ENCODE measurements at places on chromosomes 5 and 9.

GRCh38 chr9:25700430-25700829, 22.2 kb upstream of the TUSC1 start:
- no peaks in the 10 kb centered on the region for H3K4me1 ChIP-seq
- no peaks in the 10 kb centered on the region for H3K36me3 ChIP-seq
- DNase-seq: no peak
- no peaks in the 10 kb centered on the region for H3K27me3 ChIP-seq

DNA sequence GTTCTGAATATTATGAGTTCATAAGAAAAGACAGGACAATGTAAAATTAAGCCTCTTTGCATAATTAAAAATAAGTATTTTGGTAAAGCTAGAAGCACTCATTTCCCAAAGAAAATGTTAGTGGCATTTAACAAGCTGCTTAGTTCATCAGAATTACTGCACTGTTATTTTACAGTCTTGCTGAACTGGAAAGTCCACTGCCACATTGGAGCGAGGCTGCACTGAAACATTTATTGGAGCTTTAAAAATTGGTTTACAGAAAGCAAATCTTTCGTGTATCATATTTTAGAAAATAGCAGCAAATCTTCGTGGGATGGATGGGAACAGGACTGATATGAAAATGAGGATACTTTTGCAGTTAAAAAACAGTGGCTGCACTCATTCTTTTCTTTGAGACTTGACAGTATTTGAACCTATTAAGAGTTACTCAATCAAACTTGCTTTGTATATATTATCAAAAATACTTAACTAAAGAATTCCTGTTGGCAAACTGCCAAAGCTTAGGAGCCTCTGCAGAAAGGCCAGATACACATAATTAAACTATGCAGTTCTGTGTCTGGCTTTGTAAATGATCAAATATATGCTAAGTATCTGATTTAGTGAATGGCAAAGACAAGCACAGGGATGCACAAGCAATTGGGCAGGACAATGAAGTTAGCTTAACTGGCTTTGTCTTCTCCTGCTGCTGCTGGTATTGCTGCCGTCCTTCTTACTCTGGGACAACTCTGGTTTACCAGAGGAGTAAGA, 16.5 kb upstream of the FBXL7 start:
- no peaks in the 10 kb centered on the region for H3K4me1 ChIP-seq
- no peak for DNase-seq
- H3K4me3 ChIP-seq: no peak overlapping the region
- no peak overlapping the region for H3K27ac ChIP-seq

DNA sequence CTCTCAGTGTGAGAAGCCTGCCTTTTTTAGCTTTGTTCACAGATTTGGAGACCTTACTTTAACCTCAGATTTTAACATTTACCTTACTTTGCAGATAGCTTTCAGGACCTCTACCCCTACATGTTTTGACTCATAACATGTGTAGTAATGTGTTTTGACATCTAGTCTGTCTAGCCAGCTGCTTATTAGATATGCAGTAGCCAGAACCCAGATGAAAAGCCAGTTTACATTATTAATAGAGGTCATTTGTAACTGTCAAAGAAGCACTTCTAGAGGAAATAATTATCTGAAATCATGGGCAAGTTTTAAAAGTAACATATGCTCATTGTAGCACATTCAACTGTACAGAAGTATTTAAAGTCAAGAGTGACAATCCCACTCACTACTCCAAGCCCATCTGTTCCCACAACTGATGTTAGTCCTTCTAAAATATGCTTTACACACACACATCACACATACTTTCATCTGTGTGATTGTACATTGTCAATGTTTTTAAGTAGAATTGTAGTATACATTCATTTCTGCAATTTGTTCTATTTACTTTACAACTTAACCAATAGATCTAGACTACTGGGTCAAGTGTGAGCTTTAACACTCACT, 71.8 kb upstream of the NIPAL4 start:
- H3K36me3 ChIP-seq: 0 out of 2 replicates have a peak, but pooled peaks cover 6% of the 10 kb centered on the region
- H3K27me3 ChIP-seq: no peaks in the 10 kb centered on the region
- H3K4me3 ChIP-seq: no peak overlapping the region
- DNase-seq: no peak
- no peaks in the 10 kb centered on the region for H3K4me1 ChIP-seq

DNA sequence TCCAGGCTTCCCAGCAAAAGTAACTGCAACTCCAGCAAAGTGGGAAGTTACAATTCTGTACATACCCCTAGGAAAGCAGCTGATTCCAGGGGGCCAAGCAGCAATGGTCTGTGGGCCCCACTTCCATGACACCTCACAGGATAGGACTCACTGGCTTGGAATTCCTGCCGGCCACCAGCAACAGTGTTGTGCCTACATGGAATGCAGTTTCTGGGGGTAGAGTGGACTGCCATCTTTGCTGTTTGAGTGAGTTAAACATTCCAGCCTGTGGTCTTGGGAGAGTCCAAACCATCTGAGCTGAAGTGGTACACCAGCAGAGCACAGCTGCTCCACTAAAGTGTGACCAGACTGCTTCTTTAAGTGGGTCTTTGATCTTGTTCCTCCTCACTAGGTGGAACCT, 13.4 kb upstream of the FBN2 start:
- no peaks in the 10 kb centered on the region for H3K27me3 ChIP-seq
- DNase-seq: no peak

- no peaks in the 10 kb centered on the region for H3K27me3 ChIP-seq
- H3K36me3 ChIP-seq: peaks cover 24% of the 10 kb centered on the region
- H3K4me1 ChIP-seq: no peaks in the 10 kb centered on the region
- no peak overlapping the region for H3K4me3 ChIP-seq
- no peak overlapping the region for H3K27ac ChIP-seq
- DNase-seq: no peak
Measured at GRCh38 chr9:86324901-86325300, 29.3 kb downstream of the TUT7 start.

DNA sequence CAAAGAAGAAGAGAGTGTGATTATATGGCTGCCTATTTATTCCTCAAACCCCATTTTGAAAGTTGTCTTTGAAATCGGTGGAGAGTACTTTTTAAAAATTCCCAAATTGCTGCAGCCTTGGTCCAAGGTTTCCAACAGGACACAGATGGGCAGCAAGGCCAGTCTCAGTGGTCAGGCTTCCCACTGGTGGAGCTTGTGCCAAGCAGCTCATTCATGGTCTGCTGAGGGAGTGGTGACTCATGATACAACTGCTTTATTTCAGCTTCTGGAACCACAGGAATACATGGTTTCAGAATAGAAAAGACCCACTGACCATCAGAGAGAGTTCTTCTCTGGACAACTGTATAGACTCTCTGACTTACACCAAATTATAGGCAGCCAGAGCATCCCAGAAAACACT, 673.1 kb upstream of the KLF4 start:
- H3K4me1 ChIP-seq: peaks cover 11% of the 10 kb centered on the region
- no peaks in the 10 kb centered on the region for H3K27me3 ChIP-seq
- no peaks in the 10 kb centered on the region for H3K36me3 ChIP-seq
- no peak overlapping the region for H3K27ac ChIP-seq
- no peak for DNase-seq

- 0 out of 2 replicates have a peak, but pooled peaks cover 5% of the 10 kb centered on the region for H3K4me1 ChIP-seq
- H3K27ac ChIP-seq: no peak overlapping the region
- H3K27me3 ChIP-seq: no peaks in the 10 kb centered on the region
- no peaks in the 10 kb centered on the region for H3K36me3 ChIP-seq
- H3K4me3 ChIP-seq: no peak overlapping the region
Measured at GRCh38 chr9:33189331-33189791, 22.2 kb upstream of the B4GALT1 start.

GRCh38 chr9:83382421-83382820, 155.8 kb downstream of the FRMD3 start:
- no peaks in the 10 kb centered on the region for H3K4me1 ChIP-seq
- no peaks in the 10 kb centered on the region for H3K27me3 ChIP-seq
- no peaks in the 10 kb centered on the region for H3K36me3 ChIP-seq
- H3K4me3 ChIP-seq: no peak overlapping the region
- no peak for DNase-seq

DNA sequence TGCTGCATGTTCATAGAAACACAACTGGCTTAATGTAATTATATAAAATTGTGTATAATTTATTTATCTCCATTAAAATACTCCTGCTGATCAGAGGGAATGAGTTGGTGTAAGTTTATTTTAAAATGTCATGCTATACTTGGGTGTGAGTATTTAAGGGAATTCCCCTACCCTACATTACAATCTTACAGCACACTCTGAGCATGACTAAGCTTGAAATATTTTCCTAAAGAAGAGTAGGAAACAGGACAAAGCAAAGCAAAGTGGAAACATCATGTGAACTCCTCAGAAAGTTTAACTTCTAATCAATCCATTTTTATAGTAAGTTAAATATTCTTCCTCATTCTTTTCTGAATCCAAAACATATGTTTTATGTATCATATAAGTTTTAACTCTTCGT, 1271.3 kb downstream of the EFNA5 start:
- DNase-seq: no peak
- no peaks in the 10 kb centered on the region for H3K36me3 ChIP-seq
- no peaks in the 10 kb centered on the region for H3K27me3 ChIP-seq
- no peak overlapping the region for H3K4me3 ChIP-seq
- no peaks in the 10 kb centered on the region for H3K4me1 ChIP-seq

DNA sequence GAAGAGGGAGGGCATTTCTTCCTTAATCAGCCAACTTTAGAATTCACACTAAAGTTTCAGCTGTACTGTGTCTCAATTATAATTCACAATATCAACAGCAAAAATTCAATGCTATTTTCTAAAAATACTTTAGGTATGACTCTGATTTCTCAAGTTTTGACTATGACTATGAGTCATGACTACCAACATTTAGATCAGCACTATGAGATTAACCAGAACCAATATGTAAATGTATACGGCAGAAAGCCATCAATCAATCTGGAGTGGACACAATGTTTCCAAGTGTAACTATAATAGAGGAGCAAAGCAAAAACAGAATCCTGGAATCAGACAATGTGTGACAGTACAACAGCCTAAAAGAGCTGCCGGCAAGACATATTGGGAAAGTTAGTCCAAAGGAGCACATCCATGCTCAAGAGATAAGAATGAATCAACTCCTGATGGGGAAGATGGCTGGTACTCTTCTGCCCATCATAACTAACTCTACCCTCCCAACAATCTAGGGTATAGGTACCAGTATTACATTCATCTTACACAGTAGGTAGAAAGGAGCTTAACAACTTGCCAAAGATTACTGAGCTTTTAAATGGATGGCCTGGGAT, 294.4 kb downstream of the SEMA5A start:
- no peak overlapping the region for H3K4me3 ChIP-seq
- no peaks in the 10 kb centered on the region for H3K36me3 ChIP-seq
- no peaks in the 10 kb centered on the region for H3K27me3 ChIP-seq
- H3K27ac ChIP-seq: no peak overlapping the region
- H3K4me1 ChIP-seq: no peaks in the 10 kb centered on the region

DNA sequence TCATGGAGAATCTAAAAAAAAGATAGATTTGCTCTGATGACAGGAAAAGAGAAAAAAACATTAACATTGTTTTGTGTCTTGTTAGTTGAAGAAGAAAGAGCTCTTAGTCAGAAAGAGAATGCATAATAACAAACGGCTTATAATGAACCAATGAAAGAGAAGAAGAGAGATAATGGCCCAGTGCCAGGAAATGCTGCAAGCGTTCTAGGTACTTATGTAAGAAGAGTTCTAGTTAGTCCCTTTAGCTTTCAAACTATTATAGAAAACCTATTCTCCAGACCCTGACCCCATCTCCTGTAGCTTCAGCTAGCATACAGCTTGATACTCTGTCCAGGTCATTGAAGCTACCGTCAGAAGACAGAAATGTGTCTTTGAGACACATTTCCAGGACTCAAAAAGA, 70.2 kb downstream of the FBXL17 start:
- no peaks in the 10 kb centered on the region for H3K27me3 ChIP-seq
- H3K4me3 ChIP-seq: no peak overlapping the region
- H3K36me3 ChIP-seq: no peaks in the 10 kb centered on the region
- DNase-seq: no peak
- no peaks in the 10 kb centered on the region for H3K4me1 ChIP-seq

DNA sequence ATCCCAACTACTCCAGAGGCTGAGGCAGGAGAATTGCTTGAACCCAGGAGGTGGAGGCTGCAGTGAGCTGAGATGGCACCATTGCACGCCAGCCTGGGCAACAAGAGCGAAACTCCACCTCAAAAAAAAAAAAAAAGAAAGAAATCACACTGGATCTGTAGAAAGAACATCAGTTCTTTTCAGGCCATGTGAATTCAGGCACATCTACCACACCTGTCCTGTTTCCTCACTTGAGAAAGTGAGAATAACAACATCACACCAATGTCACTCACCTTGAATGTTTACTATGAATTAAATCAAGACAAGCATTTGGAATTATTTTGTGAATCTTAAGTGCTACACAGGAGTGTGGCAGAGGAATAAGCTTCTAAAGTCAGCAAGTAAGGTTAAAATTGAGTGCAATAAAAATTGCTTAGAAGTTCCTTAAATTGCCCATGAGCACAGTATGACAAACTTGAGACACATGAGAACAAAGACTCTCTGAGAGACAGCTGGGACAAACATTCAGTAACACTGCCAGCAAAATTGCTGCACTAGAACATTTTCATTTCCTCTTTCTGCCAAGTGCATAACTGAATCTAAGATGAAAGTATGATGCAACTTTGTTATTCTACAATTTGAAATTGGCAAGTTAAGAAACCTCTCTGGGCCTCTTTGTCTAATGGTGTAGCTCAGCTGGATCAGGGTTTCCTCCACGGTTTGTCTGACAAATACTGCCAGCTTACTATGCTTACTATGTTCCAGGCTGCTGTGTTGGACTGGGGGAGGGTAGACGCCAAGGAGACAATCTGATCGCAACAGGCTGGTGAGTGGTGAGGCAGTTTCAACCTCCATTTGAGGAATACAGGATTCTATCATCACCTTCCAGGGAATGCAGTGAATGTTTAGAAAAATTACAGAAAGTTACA, 1.9 kb upstream of the RIC1 start:
- peak; percentile 93 for DNase-seq
- H3K4me1 ChIP-seq: peaks cover 20% of the 10 kb centered on the region
- peak overlapping the region; percentile 96 for H3K27ac ChIP-seq
- peak overlapping the region; percentile 75 for H3K4me3 ChIP-seq

- no peaks in the 10 kb centered on the region for H3K4me1 ChIP-seq
- no peak overlapping the region for H3K27ac ChIP-seq
- H3K4me3 ChIP-seq: no peak overlapping the region
- DNase-seq: no peak
Measured at GRCh38 chr9:126049088-126049487, 277.5 kb upstream of the MVB12B start.

- H3K27ac ChIP-seq: no peak overlapping the region
- H3K36me3 ChIP-seq: no peaks in the 10 kb centered on the region
- H3K4me3 ChIP-seq: no peak overlapping the region
- H3K27me3 ChIP-seq: no peaks in the 10 kb centered on the region
- DNase-seq: no peak
- H3K4me1 ChIP-seq: no peaks in the 10 kb centered on the region
Measured at GRCh38 chr9:128024761-128025308, 42.3 kb downstream of the NAIF1 start.

GRCh38 chr5:100516285-100516684, 18.9 kb upstream of the FAM174A start:
- H3K4me3 ChIP-seq: peak overlapping the region; percentile 25
- peak; percentile 64 for DNase-seq
- H3K27ac ChIP-seq: peak overlapping the region; percentile 65
- H3K4me1 ChIP-seq: peaks cover 37% of the 10 kb centered on the region
- H3K27me3 ChIP-seq: no peaks in the 10 kb centered on the region
